NCI-H510A treated with DMSO at 0.1 percent for 48 hours (cell line): ENCODE measurements at places on chromosomes 11 and 22.
A peak's percentile ranks its signal among the peaks of the same experiment; 100 is the strongest.

DNA sequence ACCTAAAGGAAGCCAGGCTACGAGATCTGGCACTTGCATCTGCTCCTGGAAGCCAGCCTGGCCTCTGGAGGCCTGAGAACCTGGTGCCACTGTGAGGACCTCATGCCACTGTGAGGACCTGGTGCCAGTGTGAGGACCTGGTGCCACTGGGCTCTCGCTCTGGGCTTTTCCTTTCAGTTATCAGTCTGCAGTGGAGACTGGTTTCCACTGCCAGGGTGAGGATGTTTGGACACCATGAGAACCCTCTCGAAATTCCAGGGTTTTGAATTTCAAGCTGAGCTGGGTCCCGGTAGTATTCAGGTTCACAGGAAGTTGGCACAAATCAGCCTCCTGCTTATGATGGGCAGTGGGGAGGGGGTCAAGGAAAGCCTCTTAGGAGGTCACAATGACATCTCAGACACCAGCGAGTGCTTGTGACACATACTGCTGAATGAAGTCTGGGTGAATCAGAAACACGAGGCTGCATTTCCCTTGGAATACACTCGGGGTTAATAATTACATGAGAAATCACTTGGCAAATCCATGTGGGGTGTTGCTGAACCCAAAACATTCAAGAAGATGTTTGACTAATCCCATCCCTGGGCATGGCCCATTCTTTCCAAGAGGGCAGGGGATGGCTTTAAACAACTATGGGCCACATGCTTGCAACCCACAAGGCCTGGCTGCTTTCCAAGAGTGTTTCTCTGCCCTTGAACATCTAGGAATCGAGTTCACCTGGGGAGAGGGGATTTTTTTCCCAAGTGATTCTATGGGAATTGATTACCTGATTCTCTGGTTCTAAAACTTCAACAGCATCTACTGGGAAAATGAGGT lies 60.2 kb downstream of the LINC01488 start:
- peak; percentile 2 for DNase-seq

- DNase-seq = no peak
Observed at GRCh38 chr11:17494019-17494418, 17.4 kb upstream of the ABCC8 start.

- no peak for DNase-seq
Observed at GRCh38 chr11:75925785-75926164, 110.8 kb downstream of the UVRAG start.

DNA sequence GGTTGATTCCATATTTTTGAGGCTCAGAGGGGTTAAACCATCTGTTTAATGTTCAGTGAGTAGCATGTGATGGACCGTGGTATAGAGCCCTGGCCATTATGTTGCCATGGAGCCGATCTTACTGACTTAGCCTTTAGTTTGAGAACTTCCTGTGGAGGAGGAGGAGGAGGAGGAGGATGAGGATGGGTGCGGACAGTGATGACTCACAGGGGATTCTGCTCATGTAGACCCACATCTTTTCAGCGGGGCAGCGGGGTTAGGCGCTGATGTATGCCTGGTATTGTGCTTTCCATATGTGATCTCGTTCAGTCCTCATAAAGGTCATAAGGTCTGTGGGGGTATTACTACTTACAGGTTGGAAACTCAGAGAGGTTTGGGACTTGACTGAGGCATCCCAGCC lies 13.9 kb downstream of the STX3 start:
- DNase-seq = no peak

GRCh38 chr22:30234786-30235470 lies 11.6 kb downstream of the LIF start:
- no peak for DNase-seq

DNA sequence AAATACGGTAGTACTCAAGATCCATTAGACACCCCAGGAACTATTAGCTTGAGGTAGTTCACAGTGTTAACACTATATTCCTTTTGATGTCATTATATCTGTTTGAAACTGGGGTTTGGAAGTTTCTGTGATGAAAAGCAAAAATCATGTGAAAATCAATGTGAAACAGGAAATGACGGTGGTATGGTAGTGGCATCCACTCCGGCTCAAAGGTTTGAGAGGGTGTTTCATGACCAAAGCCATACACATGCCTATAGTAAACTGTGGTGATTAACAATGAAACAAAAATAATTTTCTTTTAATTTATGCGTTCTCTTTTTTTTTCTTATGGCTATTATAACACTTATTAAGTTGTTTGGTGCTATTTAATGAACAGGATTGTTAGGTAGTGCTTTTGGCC lies 10.9 kb downstream of the RAB38 start:
- no peak for DNase-seq

DNA sequence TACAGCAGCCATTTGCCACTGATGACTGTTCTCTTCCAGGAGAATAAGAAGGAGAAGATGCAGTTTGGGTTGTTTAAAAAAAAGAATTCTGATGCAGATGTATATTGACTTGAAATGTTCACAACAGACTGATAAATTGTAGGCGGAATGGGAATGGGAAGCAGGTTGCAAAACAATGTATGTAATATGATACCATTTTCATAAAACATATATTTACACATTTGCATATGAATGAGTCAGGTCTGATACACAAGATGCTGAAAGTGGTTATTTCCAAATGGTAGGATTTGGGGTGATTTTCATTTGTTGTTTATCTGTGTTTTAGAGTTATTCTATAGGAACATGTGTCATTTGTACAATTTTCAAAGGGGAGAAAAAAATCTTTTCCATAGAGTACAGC lies 9.0 kb upstream of the RCN1 start:
- no peak for DNase-seq

- DNase-seq = no peak
Observed at GRCh38 chr11:74370123-74370522, 28.1 kb downstream of the PGM2L1 start.

DNA sequence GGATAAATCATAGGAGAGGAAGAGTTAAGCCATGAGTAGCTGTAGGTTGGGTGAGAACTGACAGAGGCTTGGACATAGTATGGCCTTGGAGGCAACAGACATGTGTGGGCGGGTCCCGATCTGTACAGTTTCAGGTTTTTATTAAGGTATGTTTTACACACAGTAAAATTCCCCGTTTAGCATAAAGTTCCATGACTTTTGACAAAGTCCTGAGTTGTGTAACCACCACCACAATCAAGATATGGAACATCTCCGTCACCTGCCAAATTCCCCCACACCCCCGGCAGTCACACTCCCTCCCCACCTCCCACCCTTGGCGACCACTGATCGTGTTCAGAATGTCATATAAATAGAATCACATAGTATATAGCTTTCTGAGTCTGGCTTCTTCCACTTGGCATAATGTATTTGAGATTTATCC lies 68.1 kb downstream of the GRIK4 start:
- DNase-seq = no peak

- DNase-seq = no peak
Observed at GRCh38 chr11:68680541-68681231, 3.7 kb upstream of the GAL start.

DNA sequence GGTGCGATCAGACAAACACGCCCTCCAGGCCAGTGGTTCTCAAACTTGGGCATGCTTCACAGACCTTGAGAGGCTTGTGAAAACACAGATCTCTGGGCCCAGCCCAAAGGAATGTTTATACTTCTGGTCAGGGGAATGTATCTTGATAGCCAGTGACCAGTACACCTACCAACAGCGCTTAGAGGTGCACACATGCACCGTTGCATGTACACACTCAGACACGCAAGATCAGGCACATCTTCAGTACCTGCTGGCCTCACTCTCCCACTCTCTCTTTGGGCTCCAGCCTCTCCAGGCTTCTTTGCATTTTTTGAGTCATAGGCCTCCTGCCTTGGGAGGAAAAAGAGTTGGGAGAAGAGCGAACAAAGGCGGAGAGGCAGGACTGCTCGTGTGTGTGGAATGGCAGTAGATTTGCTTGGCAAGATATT lies 11.7 kb upstream of the FXYD6 start:
- DNase-seq = no peak

GRCh38 chr11:56705784-56706396 lies 7.0 kb downstream of the OR9G1 start:
- no peak for DNase-seq

DNA sequence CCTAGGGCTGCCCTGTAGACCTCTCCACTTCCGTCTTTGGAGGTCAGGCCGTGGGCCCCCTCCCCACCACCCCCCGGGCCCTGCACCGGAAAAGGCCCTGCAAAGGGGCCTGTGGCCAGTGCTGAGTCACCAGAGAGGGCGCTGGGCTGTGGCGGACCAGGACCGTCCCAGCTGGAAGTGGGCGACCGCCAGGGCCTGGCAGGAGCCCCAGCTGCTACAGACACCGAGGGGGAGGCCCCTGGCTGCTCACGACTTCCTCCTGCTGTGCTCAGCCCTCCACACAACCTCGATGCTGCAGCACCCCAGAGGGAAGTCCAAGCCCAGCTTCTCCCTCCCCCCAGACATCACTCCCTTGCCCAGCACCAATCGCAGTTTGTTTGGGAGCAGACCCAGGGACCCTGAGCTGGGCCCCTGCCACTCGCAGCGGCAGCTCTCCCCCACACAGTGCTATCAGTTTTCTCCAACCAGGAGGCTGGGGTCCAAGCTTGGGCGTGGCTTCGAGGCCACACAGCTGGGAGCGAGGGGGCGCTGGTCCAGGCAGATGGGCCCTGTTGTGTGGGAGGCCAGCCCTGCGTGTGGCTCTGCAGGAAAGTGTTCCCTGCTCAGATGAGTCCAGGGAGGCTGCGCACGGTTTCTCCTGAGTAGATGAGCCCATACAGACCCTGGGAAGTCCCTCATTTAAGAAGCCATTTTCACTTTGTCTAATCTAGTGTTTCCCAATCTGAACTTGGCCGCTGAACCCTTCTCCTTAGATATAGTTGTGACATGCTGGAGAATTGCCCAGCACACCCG lies 5.6 kb upstream of the SH3BP1 start:
- no peak for DNase-seq

DNA sequence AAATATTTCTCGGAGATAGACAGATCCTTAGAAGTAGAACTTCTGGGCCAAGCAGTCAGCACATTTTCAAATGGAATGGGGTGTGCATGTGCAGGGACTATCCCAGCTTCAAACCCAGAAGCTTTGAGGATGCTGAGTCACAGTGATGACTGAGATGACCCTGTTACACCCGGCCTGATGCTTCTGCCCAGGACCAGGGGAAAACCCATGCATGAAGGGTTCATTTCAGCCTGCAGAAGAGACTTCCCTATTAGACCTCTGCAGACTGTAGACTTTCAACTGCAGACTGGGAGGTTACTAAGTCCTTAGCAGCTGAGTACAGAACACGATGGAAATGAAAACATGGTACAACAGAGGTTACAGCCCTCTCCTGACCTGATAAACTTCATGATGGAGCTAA lies 3.6 kb upstream of the OR2AT4 start:
- DNase-seq = no peak

- DNase-seq = no peak
Observed at GRCh38 chr11:111674941-111675340, 72.7 kb downstream of the SIK2 start.

- no peak for DNase-seq
Observed at GRCh38 chr22:41709341-41709740, 10.0 kb downstream of the MEI1 start.

DNA sequence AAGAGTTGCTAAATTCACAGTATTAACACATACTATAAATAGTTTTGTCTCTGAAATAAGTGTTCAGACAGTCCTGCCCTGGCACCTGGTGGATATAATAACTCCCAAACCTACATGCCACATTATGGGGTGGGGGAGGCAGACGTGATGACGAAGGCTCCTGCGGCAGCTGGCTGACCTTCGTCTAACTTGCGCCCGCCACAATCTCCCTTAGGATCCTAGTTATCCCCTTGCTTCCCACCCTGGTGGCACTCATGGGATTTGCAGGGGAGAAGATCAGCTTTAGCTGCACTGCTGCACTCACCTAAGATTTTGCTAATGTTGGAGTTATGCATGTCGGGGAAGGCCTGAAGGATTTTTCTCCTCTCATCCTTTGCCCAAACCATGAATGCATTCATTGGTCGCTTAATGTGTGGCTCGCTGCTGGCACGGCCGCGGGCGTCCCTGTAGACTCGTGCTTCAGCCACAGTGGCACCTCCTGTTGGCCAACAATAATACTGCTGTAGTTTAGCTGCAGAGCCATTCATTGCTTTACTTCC lies 367.6 kb downstream of the SOX6 start:
- no peak for DNase-seq

DNA sequence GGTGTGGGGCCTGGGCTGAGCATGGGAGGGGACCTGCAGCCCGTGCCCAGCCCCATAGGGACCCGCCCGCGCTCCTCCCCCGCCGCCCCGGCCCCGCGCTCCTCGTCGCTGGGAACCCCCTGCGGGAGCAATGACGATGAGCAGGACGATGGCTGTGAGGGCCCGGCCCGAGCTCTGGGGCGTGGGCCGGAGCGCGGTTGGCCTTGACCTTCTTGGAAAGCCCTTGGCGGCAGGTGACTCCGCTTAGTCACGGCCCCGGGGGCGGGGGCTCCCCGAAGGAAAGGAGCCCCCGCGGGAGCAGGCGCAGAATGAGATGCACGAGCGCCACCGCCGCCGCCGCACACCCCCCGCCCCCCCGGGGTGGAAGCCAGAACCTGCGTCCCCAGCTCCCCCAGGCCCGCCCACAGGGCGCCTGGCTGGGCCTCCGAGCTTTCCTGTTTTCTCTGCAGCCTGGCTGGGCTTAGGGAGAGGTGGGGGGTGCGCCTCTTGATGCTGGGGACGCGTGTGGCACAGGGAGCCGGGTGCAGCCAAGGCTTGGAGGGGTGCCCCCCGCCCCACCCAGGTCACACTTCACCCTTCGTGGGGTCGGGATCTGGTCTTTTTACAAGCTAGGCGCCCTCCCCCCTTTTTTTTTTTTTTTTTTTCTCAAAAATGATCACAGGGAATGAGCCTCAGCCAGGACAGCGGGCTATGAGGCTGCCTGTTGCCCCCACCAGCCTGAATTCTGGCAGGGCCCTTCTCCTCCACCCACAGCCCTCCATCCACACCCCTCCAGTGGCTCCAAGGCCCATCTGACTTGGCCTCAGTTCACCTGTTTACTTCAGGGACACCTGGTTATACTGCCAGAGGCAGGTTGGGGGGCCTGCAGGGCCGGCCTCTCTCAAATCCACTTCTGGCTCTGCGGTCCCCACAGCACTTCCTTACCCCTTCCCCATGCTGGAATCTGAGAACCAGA lies 17.9 kb downstream of the CRELD2 start:
- peak; percentile 66 for DNase-seq

DNA sequence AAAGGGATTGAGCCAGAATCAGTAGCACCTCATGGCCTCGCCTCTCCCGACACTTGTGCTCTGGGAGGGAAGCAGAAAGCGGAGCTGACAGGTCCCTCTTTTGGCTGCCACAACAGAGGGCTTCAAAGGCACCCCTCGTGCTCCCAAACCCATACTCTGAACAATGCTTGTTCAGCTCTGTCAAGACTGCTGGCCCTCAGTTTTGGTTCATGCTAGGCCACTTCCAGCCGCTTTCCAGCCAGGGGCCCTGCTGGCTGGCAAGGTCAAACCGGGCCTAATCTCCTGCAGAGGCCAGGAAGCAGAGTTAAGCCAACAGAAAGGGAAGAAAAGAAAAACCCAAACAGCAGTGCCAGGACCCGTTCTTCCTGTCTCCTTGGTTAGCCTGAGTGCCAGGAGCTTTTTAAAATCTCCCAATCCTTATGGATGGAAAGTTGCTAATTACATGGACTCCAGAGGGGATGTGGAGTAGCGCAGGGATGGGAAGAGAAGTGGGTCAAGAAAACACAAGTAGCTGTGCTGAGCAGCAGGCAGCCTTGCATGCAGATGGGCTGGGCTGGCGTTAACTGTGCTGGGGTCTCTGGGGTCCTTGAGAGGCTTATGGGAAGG lies 150.6 kb downstream of the GRIK4 start:
- DNase-seq = no peak
